ENCODE measurements at places on chromosomes 16 and 17.

DNA sequence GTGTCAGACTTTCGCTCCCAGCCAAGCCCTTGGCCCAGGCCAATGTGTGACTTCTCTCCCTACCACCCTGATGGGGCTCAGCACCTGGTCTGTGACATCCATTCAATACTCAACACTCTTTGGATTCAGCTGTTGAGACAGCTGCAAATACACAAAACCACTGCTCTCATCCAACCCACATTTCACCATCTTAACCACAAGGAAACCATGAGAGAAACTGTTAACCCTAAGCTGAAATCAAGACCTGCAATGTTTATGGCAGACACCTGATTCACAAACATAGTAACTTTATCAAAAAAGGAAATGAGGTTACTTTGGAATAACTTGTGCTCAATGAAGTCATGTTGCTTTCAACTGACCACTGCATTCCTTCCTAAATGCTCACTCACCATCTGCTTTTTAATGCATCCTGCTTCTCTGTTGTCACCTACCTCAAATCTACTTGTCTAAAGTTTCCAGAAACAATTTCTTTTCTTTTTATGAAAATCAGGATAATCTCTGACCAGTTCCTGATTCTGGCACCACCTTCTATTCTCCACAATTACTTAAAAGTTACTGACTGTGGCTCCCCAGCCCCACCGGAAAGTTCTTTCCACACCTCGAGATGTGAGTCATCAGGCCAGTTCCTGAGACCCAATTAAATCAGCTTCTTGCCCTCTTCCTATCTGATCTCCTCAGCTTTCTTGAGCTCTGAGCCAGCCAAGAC, 88.2 kb downstream of the NOG start:
- DNase-seq: no peak

DNA sequence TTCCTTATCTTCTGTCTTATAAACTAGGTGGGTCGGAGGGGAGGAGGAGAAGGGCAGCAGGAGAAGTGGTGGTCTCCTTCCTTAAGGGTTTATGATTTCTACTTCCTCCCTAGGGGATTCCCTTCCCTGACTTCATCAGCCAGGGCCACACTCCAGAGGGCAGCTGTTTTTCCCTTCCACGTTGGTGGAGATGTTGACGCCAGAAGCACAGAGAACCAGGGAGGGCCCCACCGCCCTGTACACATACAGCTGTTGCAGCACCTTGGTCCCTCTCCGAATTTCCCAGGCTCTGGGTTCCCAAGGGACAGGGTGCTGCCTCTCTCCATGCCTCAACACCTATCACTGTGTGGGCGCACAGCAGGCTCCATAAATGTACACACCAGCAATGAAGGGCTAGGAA, 5.6 kb upstream of the SLC6A4 start:
- no peak for DNase-seq

DNA sequence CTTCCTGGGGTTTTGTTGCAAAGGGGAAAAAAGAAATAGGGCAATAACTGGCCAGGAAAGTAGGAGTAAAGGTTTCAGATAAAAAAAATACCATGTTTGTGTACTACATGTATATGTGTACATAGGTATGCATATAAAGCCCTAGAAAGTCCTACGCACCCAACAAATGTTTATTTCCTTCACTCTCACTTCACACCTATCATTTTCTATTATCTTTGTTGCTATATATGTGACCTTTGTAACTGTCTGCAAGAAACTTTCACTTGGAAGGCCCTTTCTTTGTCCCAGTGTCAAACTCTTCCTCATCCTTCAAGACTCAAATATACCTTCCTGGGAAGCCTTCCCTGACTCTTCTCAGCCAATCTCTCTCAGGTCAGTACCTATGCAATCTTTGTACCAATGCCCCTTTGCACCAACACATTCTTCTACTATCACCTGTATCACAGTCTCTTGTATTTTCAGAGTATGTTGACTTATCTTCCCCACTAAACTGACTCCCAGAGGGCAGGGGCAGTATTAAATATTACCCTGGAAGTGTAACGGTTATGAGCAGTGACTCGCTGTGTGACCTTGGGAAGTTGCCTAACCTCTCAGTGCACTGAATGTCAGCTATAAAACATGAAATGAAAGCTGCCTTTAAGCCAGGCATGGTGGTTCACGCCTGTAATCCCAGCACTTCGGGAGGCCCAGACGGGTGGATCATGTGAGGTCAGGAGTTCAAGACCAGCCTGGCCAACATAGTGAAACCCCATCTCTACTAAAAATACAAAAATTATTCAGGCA, 6.5 kb downstream of the XPO6 start:
- no peak for DNase-seq

DNA sequence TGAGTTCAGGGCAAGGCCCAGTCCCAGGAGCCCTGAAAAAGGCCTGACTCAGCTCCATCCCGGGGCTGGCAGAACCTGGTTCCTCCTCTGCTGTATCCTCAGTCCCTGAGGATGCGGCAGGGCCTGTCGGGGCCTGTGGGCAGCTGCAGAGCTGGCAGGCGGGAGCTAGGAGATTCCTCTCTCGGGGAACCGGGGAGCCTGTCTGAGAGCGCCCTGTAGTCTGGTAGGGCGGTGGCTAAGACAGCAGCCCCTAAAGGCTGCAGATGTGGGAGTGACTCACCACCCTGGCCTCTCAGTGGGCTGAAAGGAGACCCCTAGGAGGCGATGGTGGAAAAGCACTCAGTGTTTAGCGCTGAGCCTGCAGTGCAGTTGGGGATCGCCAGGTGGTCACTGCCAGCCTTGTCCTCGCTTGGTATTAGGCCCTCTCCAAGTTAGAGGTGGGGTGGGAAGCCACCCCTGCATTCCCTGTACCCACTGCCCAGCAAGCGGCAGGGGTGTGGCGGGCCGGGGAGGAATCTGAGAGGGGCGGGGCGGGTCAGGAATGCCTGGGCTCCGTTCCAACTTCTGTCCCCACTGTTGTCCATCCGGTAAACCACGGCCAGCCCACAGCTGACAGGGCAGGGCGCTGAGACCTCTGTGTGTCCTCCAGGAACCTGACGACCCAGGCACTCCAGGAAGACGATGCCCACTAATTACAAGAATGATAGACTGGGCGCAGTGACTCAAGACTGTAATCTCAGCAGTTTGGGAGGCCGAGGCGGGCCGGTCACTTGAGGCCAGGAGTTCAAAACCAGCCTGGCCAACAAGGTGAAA, 29.5 kb upstream of the CDH1 start:
- DNase-seq: no peak

DNA sequence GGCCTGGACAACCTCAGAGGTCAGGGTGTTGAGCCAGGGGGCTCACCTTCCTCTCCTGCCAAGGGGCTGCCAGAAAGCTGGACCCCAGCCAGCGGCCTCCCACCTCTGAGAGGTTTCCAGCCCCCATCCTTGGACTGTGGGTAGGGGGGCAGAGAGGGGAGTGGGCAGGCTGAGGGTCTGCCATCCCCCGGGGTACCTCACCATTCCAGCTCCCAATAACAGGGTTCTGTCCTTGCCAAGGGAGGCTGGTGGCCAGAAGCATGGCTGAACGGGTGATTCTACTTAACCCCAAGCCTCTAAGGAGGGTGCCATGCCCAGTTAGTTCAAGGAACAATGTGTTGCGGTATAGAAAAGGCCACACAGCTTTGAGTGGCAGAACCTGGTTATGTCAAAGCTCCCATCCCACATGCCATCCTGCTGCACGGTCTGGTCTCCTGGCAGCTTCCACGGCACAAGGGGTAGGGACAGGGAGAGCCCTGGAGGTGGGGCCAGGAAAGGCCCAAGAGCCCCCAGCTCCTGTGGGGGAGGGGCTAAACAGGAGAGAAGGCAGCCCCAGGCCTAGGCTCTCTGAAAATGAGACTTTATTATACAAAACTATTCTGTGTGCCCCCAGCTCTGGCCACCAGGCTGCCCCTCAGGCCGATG, 19.8 kb downstream of the B9D1 start:
- DNase-seq: no peak

- DNase-seq: no peak
Measured at GRCh38 chr17:16419929-16420271, 4.5 kb downstream of the TRPV2 start.

DNA sequence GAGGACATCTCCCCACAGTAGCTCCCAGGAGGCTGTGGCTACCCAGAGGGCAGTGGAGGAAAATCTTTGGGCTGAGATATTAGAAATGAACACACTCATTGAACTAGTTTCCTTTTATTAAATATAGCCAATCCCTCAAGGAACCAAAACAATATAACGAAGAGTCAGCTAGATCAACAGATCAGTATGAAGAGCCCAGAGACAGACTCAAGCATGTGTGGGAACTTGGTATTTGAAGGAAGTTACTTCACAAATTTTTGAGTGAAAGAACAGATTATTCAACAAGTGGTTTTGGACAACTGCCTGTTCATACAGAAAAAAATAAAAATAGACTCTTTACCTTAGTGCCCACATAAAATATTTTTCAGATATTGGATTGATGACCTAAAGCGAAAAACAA, 183.6 kb upstream of the PMFBP1 start:
- DNase-seq: no peak

GRCh38 chr16:29916979-29917378, 9.0 kb downstream of the KCTD13 start:
- no peak for DNase-seq

DNA sequence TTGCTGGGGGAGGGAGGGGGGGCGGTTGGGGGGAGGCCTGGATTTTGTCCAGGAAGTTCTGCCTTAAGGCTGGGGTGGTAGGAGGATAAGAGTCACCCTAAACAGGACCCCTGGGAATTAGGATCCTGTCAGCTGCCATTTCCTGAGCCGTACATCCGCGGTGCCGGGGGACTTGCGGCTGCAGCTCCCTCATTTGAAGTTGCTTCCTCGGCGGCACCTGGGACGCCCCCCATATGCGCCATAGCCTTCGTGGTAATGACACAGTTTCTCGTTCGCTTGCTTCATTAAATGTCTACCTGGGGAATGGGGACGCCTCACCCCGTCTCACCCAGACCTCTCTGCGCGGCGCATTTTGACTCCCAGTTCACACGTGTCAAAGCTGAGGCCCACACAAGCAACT, 55.1 kb upstream of the PABPN1L start:
- DNase-seq: no peak

DNA sequence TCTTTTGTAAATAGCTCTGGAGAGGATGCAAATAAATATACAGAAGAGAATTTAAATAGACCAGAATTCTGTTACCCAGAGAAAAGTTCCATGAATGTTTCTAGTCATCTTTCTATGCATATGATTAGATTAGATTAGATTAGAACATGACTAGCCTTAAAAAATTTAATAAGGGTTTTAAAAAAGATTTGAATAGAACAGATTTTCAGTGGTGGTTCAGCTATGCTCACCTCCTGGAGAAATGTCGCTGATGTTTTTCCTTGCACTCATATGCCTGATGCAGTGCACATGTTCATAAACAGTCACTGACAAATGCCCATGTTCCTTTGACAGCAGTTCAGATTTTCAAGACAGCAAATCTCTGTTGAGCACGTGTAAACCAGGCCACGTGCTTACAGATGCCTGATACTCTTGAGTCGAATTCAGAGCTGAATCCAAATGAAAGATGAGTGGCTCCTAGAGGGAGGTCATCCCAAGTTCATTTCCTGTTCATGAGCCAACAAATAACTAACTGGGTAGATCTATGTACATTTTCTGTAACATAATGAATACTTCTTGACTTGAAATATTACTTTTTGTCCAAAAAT, 19.9 kb upstream of the RAB11FIP4 start:
- DNase-seq: no peak

- DNase-seq: no peak
Measured at GRCh38 chr16:46607529-46607928, 13.7 kb downstream of the SHCBP1 start.

- peak; percentile 36 for DNase-seq
Measured at GRCh38 chr16:69311533-69312387, 610 bp downstream of the VPS4A start.

- no peak for DNase-seq
Measured at GRCh38 chr17:82126556-82127314, 28.7 kb upstream of the FASN start.

DNA sequence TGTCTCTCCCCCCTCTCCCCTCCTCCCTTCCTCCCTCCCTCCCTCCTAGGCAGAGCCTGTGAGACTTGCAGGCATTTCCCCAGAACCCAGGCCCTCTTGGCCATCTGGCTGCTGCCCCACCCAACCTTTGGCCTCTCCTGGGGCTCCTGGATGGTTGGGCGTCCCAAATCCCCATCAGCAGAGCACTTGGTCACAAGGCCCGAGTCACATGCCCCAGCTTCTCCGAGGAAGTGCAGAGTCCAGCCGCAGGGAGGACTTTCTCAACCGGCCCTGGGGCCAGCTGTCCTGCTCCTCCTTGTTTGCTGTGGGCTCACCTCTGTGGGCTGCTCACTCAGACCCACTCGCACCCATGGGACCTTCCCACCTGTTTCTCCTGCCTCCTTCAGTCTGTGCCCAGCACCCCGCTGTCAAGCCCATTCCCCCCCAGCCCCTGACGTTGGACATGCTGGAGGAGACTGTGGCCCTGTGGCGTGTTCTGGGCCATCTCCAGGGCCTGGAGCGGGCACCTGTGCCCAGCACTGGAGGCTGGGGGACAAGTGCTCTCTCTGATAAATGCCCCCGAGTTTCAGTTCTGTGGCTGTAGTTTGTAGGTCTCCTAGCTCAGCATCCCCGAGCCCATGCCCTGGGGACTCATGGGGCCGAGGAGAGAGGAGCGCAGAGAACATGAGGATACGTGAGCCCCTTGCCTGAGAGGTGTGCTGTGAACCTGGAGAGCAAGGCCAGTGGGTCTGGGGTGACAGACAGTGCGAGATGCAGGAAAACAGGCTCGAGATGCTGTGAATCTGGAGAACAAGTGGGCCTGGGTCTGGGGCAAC, 42.3 kb upstream of the ZNF750 start:
- DNase-seq: no peak

DNA sequence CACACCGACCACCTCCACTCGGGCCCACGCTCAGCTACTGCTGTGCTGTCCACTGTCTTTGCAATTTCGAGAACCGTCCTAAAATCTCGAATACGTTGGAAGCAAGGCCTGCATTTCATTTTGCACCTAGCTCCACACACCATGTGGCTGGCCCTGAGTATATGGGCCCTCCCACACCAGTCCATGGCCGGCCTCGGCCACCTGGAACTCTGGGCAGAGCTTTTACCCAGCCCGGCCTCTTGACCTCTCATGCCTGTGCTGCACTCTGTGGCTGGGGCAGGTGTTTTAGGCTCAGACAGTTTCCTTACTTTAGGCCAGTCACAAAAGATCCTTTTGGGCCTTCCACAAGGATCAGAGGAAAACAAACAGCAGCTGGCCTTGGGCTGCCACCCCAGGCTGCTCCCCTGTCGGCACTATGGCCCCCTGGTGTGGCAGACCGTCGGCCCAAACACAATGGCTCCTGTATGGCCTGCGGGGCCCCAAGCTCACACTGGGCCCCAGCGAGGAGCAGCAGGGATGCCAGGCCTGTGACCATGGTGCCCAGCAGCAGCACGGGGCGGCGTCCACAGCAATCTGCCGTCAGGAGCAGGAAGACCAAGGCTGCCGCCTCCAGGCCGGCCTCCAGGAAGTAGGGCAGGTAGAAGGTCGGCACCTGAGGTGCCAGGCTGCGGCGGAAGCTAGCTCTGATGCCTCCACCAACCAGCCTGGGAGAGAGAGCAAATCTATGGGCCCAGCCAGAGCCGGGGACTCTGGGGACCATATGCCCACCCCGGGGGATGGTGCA, 2.5 kb downstream of the SLC22A31 start:
- no peak for DNase-seq

DNA sequence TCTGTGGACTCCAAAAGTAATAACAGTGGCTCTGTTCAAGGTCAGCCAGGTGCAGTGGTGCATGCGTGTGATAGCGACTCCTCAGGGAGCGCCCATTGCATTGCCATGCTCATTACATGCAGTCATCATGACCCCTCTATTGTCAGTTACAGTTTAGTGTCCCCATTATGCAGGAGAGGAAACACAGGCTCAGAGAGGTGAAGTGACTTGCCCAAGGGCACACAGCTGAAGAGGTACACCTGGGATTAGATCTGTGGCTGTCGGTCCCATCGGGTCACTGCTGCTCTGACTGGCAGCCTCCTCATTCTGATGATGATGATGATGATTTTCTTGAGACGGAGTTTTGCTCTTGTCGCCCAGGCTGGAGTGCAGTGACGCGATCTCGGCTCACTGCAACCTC, 7.6 kb downstream of the LAT start:
- no peak for DNase-seq
